GM18507 (cell line): ENCODE measurements at places on chromosomes 12 and 14.

GRCh38 chr12:93753285-93753684 lies 76.1 kb downstream of the CRADD start:
- no peak for DNase-seq

DNA sequence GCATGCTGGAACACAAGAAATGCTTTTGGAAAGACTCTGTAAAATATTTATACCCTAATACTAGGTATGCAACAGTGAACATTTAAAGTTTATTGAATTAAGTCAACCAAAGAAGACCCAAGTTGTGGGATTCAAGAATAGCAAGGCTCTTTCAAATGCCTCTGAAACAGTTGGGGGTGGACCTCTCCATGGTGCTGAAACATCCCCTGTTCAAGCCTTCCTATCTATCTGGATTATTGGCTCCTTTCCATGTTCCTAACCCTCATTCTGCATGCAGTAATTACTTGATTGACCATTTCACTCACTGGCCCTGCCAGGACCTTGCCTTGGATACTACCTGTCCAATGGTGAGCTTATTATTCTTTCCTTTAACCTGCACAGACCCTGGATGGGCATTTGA lies 349.7 kb downstream of the NRXN3 start:
- DNase-seq: no peak

- no peak for DNase-seq
Observed at GRCh38 chr14:79037593-79037992, 867.4 kb downstream of the NRXN3 start.

DNA sequence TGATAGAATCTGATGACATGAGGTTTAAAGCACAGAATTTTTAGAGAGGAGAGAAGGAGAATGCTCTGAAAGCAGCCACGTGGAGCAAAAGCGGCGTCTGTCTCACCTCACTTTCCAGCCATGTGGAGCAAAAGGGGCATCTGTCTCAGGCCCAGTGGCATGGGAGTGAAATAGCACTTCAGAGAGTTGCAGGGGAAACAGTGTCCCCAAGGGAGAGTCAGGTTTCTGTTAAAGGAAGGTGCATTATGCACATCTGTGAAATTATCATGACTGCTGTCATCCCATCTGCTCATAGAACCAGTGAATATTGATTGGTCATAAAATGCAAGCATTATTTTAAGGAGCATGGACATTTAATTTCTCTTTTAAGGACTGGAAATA lies 124.0 kb downstream of the BICD1 start:
- DNase-seq: no peak

GRCh38 chr14:100694579-100695422 lies 31.9 kb upstream of the DLK1 start:
- DNase-seq: no peak

GRCh38 chr12:27818401-27818918 lies 38.4 kb upstream of the MANSC4 start:
- DNase-seq: no peak

GRCh38 chr12:120229487-120230325 lies 28.8 kb upstream of the RPLP0 start:
- no peak for DNase-seq

DNA sequence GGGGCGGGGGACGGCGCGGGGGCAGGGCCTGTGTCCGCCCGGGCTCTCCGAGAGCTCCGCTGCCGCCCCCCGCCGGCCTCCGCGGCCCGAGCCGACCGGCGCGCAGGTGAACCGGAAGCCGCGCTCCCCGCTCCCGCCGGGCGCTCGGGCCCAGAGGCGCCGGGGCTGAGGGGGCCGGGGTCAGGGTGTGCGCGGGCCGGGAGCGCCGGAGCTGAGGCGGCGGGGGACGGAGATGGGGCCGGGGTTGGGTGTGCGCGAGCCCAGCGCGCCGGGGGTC lies 431 bp downstream of the HIP1R start:
- no peak for DNase-seq

- no peak for DNase-seq
Observed at GRCh38 chr14:104707608-104708595, 16.1 kb upstream of the ADSS1 start.

- no peak for DNase-seq
Observed at GRCh38 chr12:124159655-124160054, 135.2 kb upstream of the RFLNA start.

- no peak for DNase-seq
Observed at GRCh38 chr12:124771462-124772288, 92.0 kb downstream of the SCARB1 start.

GRCh38 chr12:18361433-18361832 lies 100.1 kb downstream of the PIK3C2G start:
- no peak for DNase-seq

DNA sequence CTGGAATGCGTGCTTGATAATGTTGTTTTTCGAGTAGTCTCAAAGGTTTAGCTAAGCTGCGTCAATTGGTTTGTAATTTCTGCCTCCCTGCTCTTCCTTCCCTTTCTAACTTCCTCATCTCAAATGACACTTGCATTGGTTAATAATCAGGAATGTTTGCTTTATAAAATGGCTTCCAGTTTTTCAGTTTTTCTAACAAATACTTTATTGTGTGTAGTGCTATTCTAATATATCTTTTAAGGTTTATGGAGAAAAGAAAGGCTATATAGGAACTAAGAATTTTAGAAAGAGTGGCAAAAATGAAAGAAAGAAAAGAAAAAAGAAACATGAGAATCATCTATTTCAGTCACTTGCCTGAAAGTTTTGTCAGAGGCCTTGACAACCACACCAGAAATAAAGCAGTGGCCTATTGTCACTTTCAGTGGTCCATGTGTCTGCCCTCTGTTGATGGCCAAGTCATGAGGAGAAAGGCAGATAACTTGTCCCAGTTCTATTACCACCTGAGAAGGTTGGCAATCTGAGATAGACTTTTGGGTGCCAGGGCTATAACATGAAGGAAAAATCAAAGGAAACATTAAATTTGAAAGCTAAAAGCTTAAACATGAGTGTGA lies 221.9 kb upstream of the KITLG start:
- no peak for DNase-seq

DNA sequence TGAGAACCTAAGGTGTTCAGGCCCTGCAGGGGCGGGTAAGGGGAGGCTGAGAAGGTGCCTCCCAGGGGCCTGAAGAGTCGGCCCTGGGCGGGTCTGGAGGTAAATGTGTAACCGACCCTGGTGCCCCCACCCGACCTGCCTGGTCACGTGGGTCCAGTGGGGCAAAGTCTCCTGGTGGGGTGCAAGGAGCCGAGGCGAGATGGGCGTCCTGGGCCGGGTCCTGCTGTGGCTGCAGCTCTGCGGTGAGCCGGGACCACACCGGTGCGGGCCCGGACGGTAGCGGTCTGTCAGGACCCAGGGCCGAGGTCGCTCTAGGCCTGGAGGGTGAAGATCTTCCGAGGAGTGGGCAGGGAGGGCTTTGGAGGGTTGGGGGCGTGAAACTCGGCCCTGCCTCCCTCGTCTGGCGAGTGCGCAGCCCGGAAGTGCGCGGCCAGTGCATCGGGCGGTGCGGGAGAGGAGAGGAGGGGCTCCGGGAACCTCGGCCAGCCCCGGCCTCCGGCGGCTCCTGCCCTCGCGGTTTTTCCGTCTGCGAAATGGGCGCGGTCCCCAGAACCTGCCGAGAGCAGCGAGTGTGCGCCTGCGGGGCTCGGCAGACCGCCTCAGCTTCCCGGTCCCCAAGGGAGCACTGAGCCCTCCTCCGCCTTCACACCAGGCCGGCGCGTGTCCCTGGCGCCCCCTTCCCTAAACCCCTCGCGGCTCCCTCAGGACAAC lies at the start of gene AMN:
Gene AMN, plus strand, starts transcription at position 174 of the 711 bp plus-strand sequence. Its CDS starts 26 bp downstream, at position 200.
- no peak for DNase-seq

DNA sequence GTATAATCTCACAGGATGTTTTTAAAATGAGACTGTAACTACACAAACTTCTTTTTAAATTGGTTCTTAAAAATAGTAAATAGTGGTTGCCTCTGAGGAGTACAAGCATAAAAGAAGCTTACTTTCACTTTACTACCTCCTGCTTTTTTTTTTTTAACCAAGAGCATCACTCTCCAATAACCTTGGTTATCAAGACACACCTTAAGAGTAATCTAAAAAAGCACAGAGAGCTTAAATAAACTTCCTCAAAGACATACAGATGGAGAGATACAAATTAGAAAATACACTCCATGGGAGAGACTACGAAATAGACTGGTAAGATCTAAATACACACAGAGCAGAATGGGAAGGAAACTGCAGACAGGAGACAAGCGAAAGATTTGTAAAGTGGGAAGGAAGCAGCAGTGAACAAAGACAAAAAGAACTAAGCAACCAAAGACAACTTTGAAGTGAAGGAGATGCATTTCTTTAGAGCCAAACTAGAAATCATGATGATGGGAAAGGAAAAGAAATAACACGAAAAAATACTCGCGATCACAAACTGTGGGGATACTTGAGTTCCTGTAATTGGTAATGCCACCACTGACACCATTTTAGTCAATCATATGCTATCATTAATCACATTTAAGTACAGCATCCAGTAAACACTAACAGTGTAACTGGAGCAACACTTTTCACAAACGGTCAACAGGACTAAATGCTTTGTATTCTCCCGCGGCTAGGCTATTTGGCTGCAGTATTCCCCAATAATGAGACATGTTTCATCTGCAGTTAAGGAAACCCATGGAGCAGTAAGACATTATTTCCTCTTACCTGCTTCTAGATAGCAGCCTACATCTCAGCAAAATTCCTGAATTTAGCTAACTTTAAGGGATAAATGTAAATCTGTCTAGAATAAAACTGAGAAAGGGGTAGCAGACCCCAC lies 8.2 kb downstream of the SINHCAF start:
- no peak for DNase-seq

DNA sequence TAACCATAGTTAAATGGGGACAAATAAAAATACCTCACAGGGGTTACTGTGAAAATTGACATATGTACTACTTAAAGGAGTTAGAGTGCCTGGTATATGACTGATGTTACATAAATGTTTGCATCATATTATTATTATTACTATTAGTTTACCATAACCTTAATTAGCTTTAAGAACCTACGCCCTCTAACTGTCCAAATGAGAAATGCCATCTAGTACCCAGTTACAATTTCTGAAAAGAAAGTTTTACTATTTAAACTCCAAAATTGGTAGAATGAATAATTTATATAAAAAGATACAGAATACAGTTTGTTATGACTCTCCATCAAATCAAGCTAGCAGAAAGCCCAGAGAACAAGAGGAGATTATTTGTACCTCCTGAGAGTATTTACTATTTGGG lies 42.3 kb downstream of the EML5 start:
- no peak for DNase-seq

- peak; percentile 44 for DNase-seq
Observed at GRCh38 chr14:71566276-71566675, 366.0 kb upstream of the RGS6 start.

DNA sequence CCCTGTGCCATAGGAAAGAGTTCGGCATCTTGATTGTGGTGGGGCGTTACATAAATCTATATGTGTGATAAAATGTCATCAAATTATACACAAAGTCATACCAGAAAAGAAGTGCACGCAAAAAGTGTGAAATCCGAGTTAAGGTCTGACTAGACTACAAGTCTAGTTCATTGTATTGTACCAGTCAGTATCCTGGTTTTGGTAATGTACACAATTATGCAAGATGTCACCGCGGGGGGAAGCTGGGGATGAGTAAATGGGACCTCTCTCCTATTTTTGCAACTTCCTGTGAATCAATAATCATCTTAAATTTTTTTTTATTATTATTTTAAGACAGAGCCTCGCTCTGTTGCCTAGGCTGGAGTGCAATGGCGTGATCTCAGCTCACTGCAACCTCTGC lies 43.2 kb upstream of the BCL11B start:
- DNase-seq: no peak

- DNase-seq: no peak
Observed at GRCh38 chr12:132719141-132719953, 8.7 kb downstream of the PGAM5 start.

- DNase-seq: no peak
Observed at GRCh38 chr14:75542588-75543091, 20.4 kb downstream of the BATF start.

DNA sequence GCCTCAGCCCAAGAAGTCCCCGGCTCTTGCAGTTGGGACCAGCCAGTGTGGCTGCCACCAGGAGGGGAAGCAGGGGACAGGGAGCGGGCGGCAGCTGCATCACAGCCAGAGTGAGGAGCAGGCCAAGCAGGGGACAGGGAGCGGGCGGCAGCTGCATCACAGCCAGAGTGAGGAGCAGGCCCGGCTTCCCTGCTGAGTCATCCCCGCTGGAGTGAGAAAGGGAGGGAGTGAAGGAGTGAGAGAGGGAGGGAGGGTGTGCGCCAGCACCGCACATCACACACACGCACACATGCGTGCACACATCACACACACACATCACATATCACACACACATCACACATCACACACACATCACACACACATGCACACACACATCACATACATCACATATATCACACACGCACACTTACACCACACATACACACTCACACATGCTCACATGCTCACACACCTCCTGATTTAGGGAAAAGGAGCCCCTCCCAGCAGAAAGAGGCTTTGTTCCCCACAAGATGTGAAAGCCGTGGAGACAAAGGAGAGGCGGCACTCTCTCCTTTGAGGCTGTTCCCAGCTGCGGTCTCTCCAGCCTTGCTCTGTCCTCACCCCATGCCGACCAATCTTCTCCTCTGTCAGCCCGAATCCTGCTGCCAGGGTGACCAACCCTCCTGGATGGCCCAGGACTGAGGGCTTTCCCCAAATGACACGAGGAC lies 16.7 kb upstream of the ZDHHC22 start:
- no peak for DNase-seq

DNA sequence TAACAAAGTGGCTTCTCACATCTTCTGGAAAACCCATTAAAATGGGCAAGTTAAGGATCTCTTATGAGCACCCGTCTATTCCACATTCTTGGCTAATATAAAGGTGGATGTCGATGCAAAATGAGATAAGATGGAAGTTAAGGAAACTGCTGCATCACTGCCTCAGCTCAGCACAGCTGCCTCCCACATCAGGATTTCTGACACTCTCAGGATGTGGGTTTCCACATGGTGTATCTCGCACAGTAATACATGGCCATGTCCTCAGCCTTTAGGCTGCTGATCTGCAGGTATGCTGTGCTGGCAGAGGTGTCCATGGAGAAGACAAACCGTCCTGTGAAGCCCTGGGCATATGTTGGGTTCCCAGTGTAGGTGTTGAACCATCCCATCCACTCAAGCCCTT lies 1348.0 kb downstream of the TMEM121 start:
- no peak for DNase-seq
